SJSA1 (cell line): ENCODE measurements at places on chromosomes 3 and 15. TPM values are rescaled to one million over a fixed set of nuclear protein-coding genes. Genes with fewer than 3 reads are reported as not detected.

The IGF2BP2 gene
- 37.9 and 96.5 TPM in 2 replicates for total RNA-seq

The IL17RC gene
- 12.6 and 19.5 TPM in 2 replicates for total RNA-seq

The TNFAIP8L3 gene
- 0.13 TPM in 1 of 2 replicates, not detected in the other for total RNA-seq

The CCR5 gene
- not detected in 2 replicates for total RNA-seq

The IL20RB gene
- 3.2 and 3.6 TPM in 2 replicates for total RNA-seq

The MED12L gene
- total RNA-seq = 0.29 TPM in 1 of 2 replicates, not detected in the other

The GHRL gene
- total RNA-seq = 0.21 TPM in 1 of 2 replicates, not detected in the other

The HEG1 gene
- 21.6 and 24.0 TPM in 2 replicates for total RNA-seq

The CCR3 gene
- total RNA-seq = 0.29 and 0.66 TPM in 2 replicates

The OR5H2 gene
- total RNA-seq = not detected in 2 replicates

The RARB gene
- total RNA-seq = 11.7 and 17.9 TPM in 2 replicates

The GOLGA8J gene
- total RNA-seq = not detected in 2 replicates

The NR2E3 gene
- not detected in 2 replicates for total RNA-seq

The POPDC2 gene
- 0.97 TPM in 1 of 2 replicates, not detected in the other for total RNA-seq

The AMIGO3 gene
- total RNA-seq = 4.0 and 4.3 TPM in 2 replicates

The TMEM44 gene
- total RNA-seq = 12.2 and 18.2 TPM in 2 replicates

The EFCC1 gene
- total RNA-seq = 1.5 and 2.8 TPM in 2 replicates

The CLCN2 gene
- total RNA-seq = 8.8 and 11.6 TPM in 2 replicates

The ARPP21 gene
- total RNA-seq = not detected in 2 replicates

The CTXN2 gene
- total RNA-seq = not detected in 2 replicates

The CLEC3B gene
- 4.4 and 11.6 TPM in 2 replicates for total RNA-seq

The SKOR1 gene
- not detected in 2 replicates for total RNA-seq

The COL6A6 gene
- not detected in 2 replicates for total RNA-seq

The HIGD2B gene
- total RNA-seq = not detected in 2 replicates

The IL17RB gene
- not detected in 2 replicates for total RNA-seq

The PLXNB1 gene
- 4.0 and 11.7 TPM in 2 replicates for total RNA-seq

The APH1B gene
- total RNA-seq = 24.1 and 26.8 TPM in 2 replicates

The ST3GAL6 gene
- not detected in 2 replicates for total RNA-seq

The BMF gene
- 3.2 and 6.2 TPM in 2 replicates for total RNA-seq

The DLL4 gene
- total RNA-seq = not detected in 2 replicates

The MINAR1 gene
- 0.38 and 0.82 TPM in 2 replicates for total RNA-seq

The TAMM41 gene
- 4.3 and 8.1 TPM in 2 replicates for total RNA-seq

The SCAANT1 gene
- not detected in 2 replicates for total RNA-seq

The ACY1 gene
- 11.0 and 19.0 TPM in 2 replicates for total RNA-seq

The LMOD3 gene
- not detected in 2 replicates for total RNA-seq

The CACNA2D3 gene
- total RNA-seq = not detected in 2 replicates

The CMTM8 gene
- total RNA-seq = not detected in 2 replicates

The PTH1R gene
- total RNA-seq = not detected in 2 replicates

The RGMA gene
- 3.6 and 4.0 TPM in 2 replicates for total RNA-seq

The LINGO1 gene
- total RNA-seq = not detected in 2 replicates

The STRIT1 gene
- total RNA-seq = not detected in 2 replicates

The MEX3B gene
- total RNA-seq = 18.4 and 20.4 TPM in 2 replicates

The BHLHE40 gene
- 6.3 and 8.4 TPM in 2 replicates for total RNA-seq

The P2RY12 gene
- total RNA-seq = not detected in 2 replicates
